ENCODE measurements at places on chromosomes 5 and 9.

DNA sequence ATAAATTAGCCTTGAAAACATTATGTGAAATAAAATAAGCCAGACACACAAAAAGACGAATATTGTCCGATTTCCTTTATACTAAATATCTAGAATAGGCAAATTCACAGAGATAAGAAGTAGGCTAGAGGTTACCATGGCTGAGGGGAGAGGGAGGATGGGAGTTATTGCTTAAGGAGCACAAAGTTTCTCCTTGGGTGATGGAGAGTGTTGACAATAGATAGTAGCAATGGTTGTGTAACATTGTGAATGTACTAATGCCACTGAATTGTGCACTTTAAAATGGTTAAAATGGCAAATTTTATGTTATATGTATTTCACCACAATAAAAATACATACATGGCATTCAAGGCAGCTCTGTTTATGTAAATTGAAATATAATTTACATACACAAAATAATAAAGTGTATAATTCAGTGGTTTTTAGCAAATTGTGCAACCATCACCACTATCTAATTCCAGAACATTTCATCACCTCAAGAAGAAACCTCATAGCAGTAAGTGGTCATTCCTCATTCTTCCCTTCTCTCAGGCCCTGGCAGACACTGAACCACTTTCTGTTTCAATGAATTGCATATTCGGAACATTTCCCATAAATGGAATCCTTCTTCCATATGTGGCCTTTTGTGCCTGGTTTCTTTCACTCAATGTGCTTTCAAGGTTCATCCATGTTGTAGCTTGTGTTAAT lies 59.2 kb downstream of the NDST1 start:
- peak; percentile 98 for DNase-seq

- no peak for DNase-seq
Observed at GRCh38 chr5:6734243-6734700, 21.0 kb downstream of the TENT4A start.

DNA sequence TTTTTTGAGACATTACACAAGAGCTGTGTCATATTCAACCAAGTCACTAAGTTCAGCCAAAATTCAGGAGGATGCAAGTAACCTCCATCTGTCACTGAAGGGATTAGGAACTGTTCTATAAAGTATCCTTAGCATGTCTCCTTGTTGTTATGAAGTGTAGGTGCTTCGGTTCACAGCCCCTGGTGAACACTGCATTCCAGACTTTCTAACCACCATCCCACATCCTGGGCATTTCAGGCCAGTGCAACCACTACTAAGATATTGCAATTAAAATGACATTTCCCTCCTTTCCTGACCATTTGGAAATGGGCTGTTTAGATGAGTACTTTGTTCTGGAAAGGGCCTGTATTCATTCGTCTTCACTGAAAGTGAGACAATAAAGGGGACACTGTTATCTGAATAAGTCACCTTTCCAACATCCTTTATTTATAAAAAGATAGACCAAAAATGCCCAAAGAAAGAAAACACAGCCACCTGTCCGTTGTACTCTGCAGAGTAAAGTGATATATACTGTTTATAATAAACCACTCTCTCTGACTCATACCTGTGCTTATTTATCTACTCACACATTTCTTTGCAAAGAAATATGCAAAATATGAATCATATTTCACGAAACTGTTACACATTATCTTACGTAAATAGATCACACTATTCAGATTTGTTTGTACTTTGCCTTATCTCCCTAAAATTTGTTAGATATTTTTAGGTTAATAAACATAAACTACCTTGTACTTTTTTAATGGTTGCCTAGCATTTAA lies 861.9 kb downstream of the CDH18 start:
- peak; percentile 15 for DNase-seq

DNA sequence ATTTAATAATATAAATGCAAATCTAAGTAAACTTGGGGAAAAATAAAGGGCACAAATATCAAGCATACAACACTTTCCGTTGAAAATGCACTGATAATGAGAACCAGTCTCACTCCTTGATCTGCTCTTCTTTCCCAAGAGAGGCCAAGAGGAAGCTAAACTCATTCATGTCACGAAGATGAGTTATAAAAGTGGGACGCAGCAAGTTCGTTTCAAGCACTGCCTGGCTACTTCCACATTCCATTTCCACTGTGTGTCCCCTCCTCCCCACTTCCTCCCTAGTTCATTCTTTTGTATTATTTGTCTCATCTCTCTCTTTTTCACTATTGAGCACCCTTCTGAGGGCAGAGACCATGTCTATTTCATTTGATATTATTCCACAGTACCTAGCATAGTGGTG lies 158.1 kb downstream of the SLC24A2 start:
- DNase-seq, result no peak

DNA sequence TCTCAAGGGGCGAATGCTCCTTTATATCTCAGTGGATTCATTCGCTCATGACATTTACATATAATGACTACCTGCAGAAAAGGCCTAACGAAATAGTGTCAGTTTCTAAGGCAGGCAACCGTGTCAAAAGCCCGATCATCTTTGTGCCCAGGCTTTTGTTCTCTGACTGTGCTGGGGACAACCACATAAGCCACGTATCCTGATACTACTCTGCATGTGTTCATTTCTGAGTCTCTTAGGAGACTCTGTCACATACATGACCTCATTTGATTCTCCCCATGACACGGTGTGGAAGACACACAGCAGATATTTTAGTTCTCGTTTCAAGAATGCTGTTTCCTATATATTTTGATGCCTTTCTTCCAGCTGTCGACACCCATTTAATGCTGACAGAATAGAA lies 598.5 kb downstream of the BNC2 start:
- DNase-seq, result no peak

GRCh38 chr9:104094534-104095015 lies 466 bp downstream of the SMC2 start:
- no peak for DNase-seq

DNA sequence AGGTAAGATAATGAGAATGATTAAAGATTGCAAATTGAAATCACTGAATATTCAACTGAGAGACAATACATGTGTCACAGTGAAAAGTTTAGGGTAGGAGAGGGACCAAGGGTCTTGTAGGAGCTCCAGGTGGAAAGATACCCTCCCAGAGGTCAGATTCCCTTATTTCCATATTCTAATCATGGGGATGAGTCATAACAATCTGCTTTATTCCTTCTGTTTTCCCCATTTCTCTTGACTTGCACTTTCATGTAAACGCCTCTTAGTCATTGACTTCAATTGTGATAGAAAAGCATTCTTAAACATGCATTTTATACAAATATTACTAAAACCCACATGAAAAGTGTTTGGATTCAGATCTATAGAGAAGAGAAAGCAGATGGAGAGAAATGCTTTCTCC lies 81.3 kb upstream of the CTSL start:
- DNase-seq, result peak; percentile 50

GRCh38 chr5:16727755-16728325 lies 111.0 kb upstream of the RETREG1 start:
- no peak for DNase-seq
